ENCODE measurements at places on chromosomes 12 and 14. TPM values are rescaled to one million over a fixed set of nuclear protein-coding genes. Genes with fewer than 3 reads are reported as not detected.

DNA sequence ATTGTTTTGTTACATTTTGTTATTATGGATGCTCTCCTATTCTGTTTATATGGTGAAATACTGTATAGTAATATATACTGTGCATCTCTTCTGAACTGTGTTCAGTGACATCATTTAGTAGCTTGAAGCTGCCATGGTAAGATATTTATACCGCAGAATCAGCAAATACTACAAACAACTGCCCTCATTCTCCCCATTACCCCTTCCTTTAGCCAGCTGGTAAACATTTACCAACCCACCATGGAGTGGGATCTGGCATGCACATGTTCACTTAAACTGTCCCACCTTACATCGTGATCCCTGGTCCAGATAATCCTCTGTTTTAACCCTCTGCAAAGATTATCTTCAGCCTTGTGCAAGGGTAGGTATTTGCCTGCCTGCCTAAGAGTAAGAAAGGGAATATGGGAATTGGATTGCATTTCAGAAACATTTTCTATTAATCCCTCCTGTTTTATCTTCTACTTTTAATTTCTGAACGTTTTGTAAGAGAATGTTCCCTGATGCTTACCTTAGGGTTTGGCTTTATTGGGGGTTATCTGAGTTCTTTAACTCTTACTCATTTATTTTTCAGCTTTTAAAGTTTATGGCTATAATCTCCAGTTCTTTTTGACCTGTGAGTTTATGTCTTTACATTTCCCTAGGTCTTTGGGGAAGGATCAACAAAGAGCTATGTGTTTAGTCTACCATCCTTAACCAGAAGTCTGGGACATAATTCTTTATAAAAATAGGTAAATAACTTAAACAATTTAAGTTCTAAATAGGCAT is 46.5 kb downstream of the FBXO34 start:
- no peak for DNase-seq
- no peak overlapping the region for H3K4me3 ChIP-seq

CACNA1C gene
- total RNA-seq = 0.26 TPM

- peaks cover 39% of the 10 kb centered on the region for H3K4me1 ChIP-seq
- H3K4me3 ChIP-seq = peak overlapping the region; percentile 92
- H3K27me3 ChIP-seq = no peaks in the 10 kb centered on the region
- H3K36me3 ChIP-seq = peaks cover 19% of the 10 kb centered on the region
These were observed 800 bp downstream of the PCNX4 start for GRCh38 chr14:60092526-60092920.

- peaks cover 7% of the 10 kb centered on the region for H3K4me1 ChIP-seq
- H3K27me3 ChIP-seq = peaks cover 9% of the 10 kb centered on the region
- H3K4me3 ChIP-seq = no peak overlapping the region
- no peak overlapping the region for H3K27ac ChIP-seq
These were observed 43.6 kb upstream of the APPL2 start for GRCh38 chr12:105279460-105280056.

DNA sequence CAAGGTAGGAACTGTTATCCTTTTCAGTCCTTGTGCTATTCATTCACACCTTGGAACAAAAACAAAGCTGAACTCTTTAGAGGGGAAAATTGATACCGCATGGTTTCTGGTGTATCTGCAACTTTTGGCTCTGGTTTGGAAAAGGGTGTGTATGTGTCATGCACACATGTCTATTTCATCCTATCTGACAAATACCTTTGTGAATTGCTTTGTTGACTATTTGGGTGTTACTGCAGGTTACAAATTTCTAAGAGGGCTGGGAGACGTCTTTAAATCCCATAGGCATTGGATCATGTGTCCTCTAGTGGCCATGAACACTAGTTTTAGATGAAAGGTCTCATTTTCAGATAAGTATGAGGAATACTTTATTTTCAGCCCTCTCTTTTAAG is 59.9 kb upstream of the IFNG-AS1 start:
- no peaks in the 10 kb centered on the region for H3K27me3 ChIP-seq
- H3K36me3 ChIP-seq = no peaks in the 10 kb centered on the region
- H3K27ac ChIP-seq = no peak overlapping the region

DNA sequence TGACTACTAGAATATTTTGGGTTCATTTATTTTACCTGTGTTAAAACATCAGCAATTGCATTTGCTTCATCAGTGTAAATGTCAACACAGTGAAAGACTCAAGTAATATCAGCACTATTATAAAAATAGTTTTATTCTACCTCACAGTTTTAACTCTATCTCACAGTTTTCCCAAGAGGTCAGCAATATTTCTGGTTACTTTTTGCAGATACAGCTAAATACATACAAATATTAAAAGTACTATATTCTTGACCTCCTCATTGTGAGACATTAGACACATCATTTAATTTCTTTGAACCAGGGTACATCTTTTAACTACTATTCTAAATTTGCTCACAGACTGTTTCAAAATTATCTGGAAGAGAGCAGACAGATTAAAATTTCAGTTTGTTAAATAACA is 321.7 kb upstream of the OR4E1 start:
- H3K27ac ChIP-seq = peak overlapping the region; percentile 97
- H3K4me1 ChIP-seq = peaks cover 31% of the 10 kb centered on the region
- no peaks in the 10 kb centered on the region for H3K27me3 ChIP-seq
- peaks cover 5% of the 10 kb centered on the region for H3K36me3 ChIP-seq
- no peak overlapping the region for H3K4me3 ChIP-seq
- no peak for DNase-seq

DNA sequence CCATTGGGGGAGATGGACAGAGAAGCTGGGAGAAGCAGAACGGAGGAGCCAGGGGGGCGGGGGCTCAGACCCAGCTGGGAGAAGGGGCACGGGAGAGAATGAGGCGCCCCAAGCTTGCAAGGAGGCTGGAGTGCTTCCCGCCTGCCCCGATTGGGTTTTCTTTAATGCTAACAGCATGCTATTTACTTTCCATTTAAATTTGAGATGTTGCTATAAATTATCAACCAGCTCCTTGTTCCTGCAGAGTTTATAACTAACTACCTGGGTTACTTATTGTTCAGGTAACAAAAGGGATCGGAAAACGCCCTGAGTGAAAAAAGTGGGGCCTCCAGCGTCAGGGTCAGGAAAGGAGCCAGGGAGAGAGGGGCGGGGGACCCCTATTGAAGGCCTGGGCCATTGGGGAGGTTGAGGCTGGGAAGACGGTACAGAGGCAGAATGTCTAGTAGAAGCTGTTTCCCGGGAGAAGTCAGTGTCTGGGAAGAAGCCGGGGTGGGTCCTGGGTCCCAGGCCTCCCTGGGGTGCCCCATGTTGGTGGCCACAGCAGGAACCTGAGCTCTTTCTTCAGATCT is 2.5 kb downstream of the HNF1A start:
- no peak for DNase-seq
- H3K27ac ChIP-seq = no peak overlapping the region
- no peaks in the 10 kb centered on the region for H3K27me3 ChIP-seq
- no peaks in the 10 kb centered on the region for H3K36me3 ChIP-seq

GUCY2C gene
- not detected for total RNA-seq

- no peak for DNase-seq
- H3K36me3 ChIP-seq = no peaks in the 10 kb centered on the region
- no peaks in the 10 kb centered on the region for H3K27me3 ChIP-seq
- peaks cover 18% of the 10 kb centered on the region for H3K4me1 ChIP-seq
- H3K4me3 ChIP-seq = no peak overlapping the region
These were observed 16.9 kb downstream of the BRF1 start for GRCh38 chr14:105283899-105284298.

- peaks cover 63% of the 10 kb centered on the region for H3K36me3 ChIP-seq
- no peaks in the 10 kb centered on the region for H3K27me3 ChIP-seq
- peaks cover 19% of the 10 kb centered on the region for H3K4me1 ChIP-seq
- H3K4me3 ChIP-seq = no peak overlapping the region
- no peak overlapping the region for H3K27ac ChIP-seq
- DNase-seq = no peak
These were observed 30.4 kb downstream of the DLGAP5 start for GRCh38 chr14:55160989-55161388.

GRCh38 chr12:106541201-106541600 is 41.6 kb upstream of the RFX4 start:
- no peak overlapping the region for H3K27ac ChIP-seq
- H3K4me1 ChIP-seq = no peaks in the 10 kb centered on the region
- no peaks in the 10 kb centered on the region for H3K36me3 ChIP-seq
- H3K4me3 ChIP-seq = no peak overlapping the region
- peaks cover 8% of the 10 kb centered on the region for H3K27me3 ChIP-seq
- no peak for DNase-seq

DNA sequence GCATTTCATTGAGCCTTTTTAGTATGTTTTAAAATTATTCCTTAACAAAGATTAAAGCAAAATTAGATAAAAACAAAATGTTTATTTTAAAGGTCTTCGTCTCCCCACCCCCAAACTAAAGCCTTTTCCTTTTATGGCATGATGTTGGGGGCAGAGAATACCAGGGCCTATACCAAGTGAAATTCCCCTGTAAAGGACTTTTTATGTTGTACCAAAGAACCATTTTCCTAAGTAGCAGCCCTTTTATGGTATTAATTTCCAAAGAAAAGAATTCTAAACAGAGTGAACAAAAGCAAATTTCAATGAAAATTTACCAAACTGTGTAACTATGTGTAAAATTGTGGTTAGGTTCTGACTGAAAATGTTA is 71.9 kb upstream of the GNPNAT1 start:
- H3K36me3 ChIP-seq = no peaks in the 10 kb centered on the region
- H3K4me1 ChIP-seq = no peaks in the 10 kb centered on the region
- H3K27ac ChIP-seq = no peak overlapping the region

- H3K27ac ChIP-seq = no peak overlapping the region
- H3K36me3 ChIP-seq = no peaks in the 10 kb centered on the region
- no peak overlapping the region for H3K4me3 ChIP-seq
- peaks cover 13% of the 10 kb centered on the region for H3K27me3 ChIP-seq
These were observed 448.5 kb downstream of the TMEM121 start for GRCh38 chr14:105974902-105975301.

HOXC9 gene
- total RNA-seq = not detected

Data from activated CD8-positive, alpha-beta memory T cell treated with anti-CD3 and anti-CD28 coated beads, Interleukin-2, amount 10 ng/mL, durations not matched to agents 7 days and 5 days (primary cell).